Activated naive CD4-positive, alpha-beta T cell treated with anti-CD3 and anti-CD28 coated beads, Interleukin-2, amount 10 ng/mL, durations not matched to agents 7 days and 5 days (primary cell): ENCODE measurements at places on chromosomes 6 and 20.

DNA sequence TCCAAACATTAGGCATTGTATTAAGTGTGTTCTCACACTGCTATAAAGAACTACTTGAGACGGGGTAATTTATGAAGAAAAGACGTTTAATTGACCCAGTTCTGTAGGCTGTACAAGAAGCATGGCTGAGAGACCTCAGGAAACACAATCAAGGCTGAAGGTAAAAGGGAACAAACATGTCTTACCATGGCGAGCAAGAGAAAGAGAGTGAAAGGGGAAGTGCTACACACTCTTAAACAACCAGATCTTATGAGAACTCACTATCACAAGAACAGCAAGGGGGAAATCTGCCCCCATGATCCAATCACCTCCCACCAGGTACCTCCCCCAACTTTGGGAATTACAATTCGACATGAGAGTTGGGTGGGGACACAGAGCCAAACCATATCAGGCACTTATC is 86.6 kb upstream of the TOP1 start:
- no peaks in the 10 kb centered on the region for H3K4me1 ChIP-seq
- DNase-seq: no peak
- H3K4me3 ChIP-seq: no peak overlapping the region
- H3K27me3 ChIP-seq: peaks cover 20% of the 10 kb centered on the region
- no peak overlapping the region for H3K27ac ChIP-seq

DNA sequence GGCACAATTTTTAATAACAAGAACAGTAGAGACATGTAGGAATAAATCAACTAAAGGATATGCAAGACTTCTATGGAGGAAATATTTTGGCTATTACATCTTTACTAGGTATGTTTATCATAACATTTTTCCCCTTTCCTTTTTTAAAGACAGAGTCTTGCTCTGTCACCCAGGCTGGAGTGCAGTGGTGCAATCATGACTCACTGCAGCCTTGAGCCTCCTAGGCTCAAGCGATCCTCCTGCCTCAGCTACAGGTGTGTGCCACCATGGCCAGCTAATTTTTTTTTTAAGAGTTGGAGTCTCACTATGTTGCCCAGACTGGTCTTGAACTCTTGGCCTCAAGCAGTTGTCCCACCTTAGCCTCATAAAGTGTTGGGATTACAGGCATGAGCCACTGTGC is 37.0 kb downstream of the AKAP7 start:
- H3K36me3 ChIP-seq: no peaks in the 10 kb centered on the region
- DNase-seq: no peak

GRCh38 chr6:99390896-99391295 is 3.1 kb downstream of the COQ3 start:
- no peak overlapping the region for H3K27ac ChIP-seq
- H3K4me1 ChIP-seq: peaks cover 13% of the 10 kb centered on the region
- H3K4me3 ChIP-seq: no peak overlapping the region
- no peaks in the 10 kb centered on the region for H3K27me3 ChIP-seq
- no peak for DNase-seq

DNA sequence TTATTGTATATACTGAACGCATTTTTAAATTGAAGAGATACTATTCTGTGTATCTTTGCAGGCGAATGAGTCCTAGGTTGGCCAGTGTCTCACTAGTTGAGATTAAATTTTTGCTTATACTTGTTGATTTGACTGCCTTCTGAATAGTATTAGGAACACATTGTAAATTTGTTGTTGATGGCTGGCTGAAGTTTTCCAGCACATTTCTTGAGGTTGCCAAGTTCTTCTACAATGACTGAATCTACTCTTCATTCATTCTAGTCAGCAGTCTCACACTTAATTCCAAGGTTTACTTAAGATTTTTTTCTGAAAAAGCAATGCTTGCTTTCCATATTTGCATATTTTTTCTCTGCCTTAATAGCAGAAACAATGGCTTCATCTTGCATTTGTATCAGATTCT is 151.7 kb downstream of the ZFAND3 start:
- H3K27ac ChIP-seq: no peak overlapping the region
- H3K4me3 ChIP-seq: no peak overlapping the region
- DNase-seq: no peak
- H3K4me1 ChIP-seq: peaks cover 18% of the 10 kb centered on the region
- peaks cover 25% of the 10 kb centered on the region for H3K36me3 ChIP-seq

DNA sequence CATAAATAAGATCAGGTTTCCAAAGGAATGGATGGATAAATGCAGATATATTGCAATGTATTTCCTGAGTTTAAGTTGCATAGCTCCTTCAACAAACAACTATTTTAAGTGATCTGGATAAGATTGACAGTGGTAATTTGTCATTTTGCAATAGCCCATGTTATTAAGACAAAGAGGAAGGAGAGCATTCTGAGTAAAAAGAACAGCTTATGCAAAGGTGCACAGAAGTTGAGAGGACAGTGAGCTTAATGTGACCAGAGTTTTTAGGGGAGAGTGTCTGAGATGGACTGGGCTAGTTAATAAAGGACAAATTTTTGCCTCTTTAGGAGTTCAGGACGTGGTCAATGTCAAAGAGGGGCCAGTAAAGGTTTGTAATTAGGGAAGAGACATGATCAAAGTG is 48.8 kb upstream of the FBXO30 start:
- H3K4me3 ChIP-seq: no peak overlapping the region
- no peak for DNase-seq
- no peak overlapping the region for H3K27ac ChIP-seq
- H3K27me3 ChIP-seq: no peaks in the 10 kb centered on the region
- H3K36me3 ChIP-seq: peaks cover 9% of the 10 kb centered on the region

- no peaks in the 10 kb centered on the region for H3K36me3 ChIP-seq
- DNase-seq: no peak
- H3K27ac ChIP-seq: no peak overlapping the region
- H3K27me3 ChIP-seq: peaks cover 14% of the 10 kb centered on the region
Measured at GRCh38 chr20:59785669-59785959, 147.8 kb downstream of the SYCP2 start.

GRCh38 chr6:126069449-126069848 is 83.1 kb downstream of the TRMT11 start:
- H3K4me1 ChIP-seq: no peaks in the 10 kb centered on the region
- no peak overlapping the region for H3K4me3 ChIP-seq
- no peaks in the 10 kb centered on the region for H3K27me3 ChIP-seq

DNA sequence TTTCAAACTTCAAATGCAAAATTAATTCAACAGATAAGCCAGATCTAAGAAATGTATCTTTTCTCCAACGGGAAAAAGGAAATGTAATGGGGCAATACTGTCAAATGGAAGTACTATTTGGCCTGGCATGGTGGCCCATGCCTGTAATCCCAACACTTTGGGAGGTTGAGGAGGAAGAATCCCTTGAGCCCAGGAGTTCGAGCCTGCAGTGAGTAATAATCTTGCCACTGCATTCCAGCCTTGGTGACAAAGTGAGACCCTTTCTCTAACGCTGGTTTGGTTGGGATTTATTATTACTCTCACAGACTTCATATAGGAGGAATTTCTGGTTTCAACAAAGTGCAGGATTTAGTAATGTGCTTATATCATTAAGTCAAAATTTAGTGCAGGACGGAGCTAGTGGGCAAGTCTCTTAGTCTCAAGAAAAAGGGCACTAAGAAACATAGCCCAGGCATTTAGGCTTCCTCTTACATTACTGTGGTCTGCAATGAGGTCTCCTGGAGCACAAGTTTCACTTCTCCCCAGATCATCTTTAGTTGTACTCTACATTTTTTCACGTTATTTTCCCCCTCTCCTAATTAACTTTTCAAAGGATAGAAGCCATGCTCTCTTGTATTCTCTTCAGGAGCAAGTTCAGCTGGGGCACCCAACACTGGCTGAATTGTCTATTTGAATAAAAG is 23.1 kb downstream of the TRIM27 start:
- no peak for DNase-seq
- H3K4me1 ChIP-seq: peaks cover 16% of the 10 kb centered on the region
- H3K4me3 ChIP-seq: no peak overlapping the region
- H3K27ac ChIP-seq: no peak overlapping the region
- peaks cover 50% of the 10 kb centered on the region for H3K36me3 ChIP-seq

DNA sequence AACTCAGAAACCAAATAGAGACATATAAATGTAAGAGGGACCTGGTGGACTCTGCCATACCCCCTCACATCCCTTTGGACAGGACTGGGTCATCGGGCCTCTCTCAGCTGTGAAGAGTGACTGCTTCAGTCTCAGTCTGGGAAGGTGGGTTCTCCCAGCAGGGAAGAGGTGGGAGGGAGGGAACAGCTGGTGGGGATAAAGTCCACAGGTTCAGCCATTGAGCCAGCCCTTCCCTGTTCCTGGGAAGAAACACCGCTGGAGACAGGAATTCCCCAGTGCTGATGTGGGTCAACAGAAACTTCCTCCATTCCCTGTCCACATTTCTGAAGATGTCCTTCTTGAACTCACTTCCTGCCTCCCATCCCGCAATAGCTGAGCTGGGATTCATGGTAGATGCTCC is 209.2 kb upstream of the PMEPA1 start:
- H3K4me1 ChIP-seq: no peaks in the 10 kb centered on the region
- H3K36me3 ChIP-seq: no peaks in the 10 kb centered on the region
- no peak overlapping the region for H3K4me3 ChIP-seq
- H3K27ac ChIP-seq: no peak overlapping the region
- DNase-seq: no peak

DNA sequence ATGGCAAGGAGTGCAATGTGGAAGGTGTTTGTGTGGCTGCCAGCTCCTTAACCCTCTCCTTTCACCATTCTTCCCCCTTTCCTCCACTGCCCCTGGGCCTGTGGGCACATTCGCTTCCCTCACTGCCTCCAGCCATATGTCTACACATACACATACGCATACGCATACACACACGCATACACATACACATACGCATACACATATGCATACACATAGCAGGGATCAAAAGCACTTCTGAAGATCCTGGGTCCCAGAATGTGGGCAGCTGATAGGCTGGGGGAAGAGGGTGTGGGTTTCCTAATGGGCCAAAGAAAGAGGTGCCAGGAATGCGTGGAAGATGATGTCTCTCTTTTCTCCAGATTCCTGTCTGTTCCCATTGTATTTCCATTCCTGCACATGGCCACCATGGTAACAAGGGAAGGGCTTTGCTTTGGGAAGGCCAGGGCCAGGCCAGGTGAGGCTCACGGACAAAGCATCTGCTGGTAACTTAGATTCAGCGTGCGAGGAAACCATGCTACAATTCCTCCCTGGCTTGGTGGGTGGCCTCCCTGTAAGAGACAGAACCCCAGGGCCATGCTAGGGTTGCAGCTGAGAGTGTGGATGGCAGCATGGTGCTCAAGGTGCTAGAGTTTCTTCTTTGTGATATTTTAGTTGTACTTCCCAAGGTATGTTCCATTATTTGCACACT is 44.8 kb upstream of the GTSF1L start:
- no peak overlapping the region for H3K27ac ChIP-seq
- DNase-seq: no peak
- no peaks in the 10 kb centered on the region for H3K4me1 ChIP-seq
- H3K36me3 ChIP-seq: no peaks in the 10 kb centered on the region
- no peak overlapping the region for H3K4me3 ChIP-seq

DNA sequence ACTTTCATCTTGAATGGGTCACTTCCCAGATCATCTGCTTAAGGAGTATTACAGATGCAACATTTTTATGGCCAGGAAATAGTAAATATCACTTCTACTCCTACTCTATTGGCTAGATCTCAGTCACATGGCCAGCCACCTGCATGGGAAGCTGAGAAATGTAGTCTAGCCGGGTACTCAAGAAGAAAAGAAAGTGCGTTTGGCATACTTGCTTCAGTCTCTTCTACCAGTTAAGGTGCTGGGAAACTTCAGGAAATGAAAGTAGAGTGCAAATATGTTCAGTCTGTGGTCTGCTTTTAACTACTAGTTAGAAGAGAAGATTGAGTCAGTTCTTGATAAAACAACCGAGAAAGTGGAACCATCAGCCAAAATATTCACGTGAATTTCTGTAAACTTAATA is 129.2 kb downstream of the PDSS2 start:
- H3K4me3 ChIP-seq: no peak overlapping the region
- peak overlapping the region; percentile 60 for H3K27ac ChIP-seq
- H3K4me1 ChIP-seq: peaks cover 17% of the 10 kb centered on the region
- peaks cover 12% of the 10 kb centered on the region for H3K36me3 ChIP-seq
- H3K27me3 ChIP-seq: no peaks in the 10 kb centered on the region

DNA sequence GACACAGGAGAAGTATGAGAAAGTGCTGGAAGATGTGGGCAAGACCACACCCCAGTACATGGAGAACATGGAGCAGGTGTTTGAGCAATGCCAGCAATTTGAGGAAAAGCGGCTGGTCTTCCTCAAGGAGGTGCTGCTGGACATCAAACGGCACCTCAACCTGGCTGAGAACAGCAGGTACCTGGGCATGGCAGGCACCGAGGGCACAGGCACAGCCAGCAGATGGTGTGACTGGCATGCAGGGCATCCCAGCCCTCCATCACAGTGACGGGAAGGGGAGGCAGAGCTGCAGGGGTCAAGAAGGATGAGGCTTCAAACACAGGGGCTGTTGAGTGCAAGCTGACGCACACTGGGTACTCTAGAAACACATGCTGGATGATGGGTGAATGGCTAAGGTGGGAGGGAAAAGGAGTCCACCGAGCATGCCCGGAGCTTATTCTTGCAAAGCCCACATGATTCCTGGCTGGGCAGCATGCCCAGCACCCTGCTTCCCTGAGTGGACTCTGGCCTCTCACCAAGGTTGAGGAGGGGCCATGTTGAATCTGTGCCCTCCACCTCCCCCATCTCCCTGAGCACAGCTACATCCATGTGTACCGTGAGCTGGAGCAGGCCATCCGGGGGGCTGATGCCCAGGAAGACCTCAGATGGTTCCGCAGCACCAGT is 26.3 kb downstream of the SPDEF start:
- H3K36me3 ChIP-seq: no peaks in the 10 kb centered on the region
- no peak overlapping the region for H3K27ac ChIP-seq
- no peak for DNase-seq
- H3K4me3 ChIP-seq: no peak overlapping the region

GRCh38 chr20:53964501-53965253 is 105.7 kb downstream of the BCAS1 start:
- H3K4me3 ChIP-seq: no peak overlapping the region
- H3K36me3 ChIP-seq: no peaks in the 10 kb centered on the region
- H3K27ac ChIP-seq: no peak overlapping the region
- DNase-seq: no peak

DNA sequence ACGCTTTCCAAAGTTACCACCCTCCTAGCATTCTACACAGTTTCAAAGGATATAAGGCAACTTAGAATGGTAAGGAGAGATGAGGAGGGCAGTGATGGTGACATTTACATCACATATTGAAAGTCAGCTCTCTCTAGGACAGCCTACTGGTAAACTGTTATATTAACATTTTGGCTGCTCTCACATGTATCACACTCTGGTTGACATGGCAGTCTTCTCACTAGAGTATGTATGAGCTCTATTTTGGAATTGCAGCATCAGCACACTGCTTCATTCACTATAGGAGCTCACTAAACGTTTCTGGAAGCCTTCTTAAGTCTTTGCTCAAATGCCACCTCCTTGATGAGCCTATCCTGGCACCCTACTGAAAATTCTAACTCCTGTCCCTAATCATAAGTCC is 135.7 kb upstream of the ENPP5 start:
- no peaks in the 10 kb centered on the region for H3K4me1 ChIP-seq
- no peak for DNase-seq
